ENCODE measurements at places on chromosomes 3 and 15.

- DNase-seq = no peak
These were observed 49.3 kb downstream of the FBLN2 start for GRCh38 chr3:13598201-13598600.

GRCh38 chr3:115281697-115282675 is 134.9 kb upstream of the ZBTB20 start:
- no peak for DNase-seq

DNA sequence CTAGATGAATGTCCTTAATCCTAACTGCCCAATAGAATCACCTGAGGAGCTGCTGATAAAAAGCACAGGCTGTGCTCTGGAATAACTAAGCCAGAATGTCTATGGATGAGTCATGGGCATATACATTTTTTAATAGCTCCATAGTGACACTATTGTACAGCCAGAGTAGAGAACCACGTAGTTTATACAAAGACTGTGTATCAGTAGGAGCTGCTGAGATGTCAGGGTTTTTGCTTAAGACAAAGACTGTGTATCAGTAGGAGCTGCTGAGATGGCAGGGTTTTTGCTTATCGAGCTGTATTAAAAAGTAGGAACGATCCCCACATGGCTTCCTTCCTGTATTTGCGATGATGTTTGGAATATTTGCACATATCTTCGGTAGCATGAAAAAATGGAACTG is 137.4 kb downstream of the SV2B start:
- no peak for DNase-seq

- DNase-seq = no peak
These were observed 304.2 kb upstream of the LMCD1 start for GRCh38 chr3:8197384-8197783.

Measured in hematopoietic multipotent progenitor cell (in vitro differentiated cells).